ENCODE measurements at places on chromosomes 13 and 19. TPM values are rescaled to one million over a fixed set of nuclear protein-coding genes. Genes with fewer than 3 reads are reported as not detected.

Gene WASF3
- total RNA-seq: 16.2 TPM

Gene NAPSA
- under 0.01 TPM for total RNA-seq

Gene LRRC25
- not detected for total RNA-seq

Gene KASH5
- total RNA-seq: not detected

Gene MYH14
- 0.07 TPM for total RNA-seq

Gene SMAD9
- 5.0 TPM for total RNA-seq

Gene S1PR2
- total RNA-seq: 0.46 TPM
